ENCODE measurements at places on chromosomes 2 and 18.

DNA sequence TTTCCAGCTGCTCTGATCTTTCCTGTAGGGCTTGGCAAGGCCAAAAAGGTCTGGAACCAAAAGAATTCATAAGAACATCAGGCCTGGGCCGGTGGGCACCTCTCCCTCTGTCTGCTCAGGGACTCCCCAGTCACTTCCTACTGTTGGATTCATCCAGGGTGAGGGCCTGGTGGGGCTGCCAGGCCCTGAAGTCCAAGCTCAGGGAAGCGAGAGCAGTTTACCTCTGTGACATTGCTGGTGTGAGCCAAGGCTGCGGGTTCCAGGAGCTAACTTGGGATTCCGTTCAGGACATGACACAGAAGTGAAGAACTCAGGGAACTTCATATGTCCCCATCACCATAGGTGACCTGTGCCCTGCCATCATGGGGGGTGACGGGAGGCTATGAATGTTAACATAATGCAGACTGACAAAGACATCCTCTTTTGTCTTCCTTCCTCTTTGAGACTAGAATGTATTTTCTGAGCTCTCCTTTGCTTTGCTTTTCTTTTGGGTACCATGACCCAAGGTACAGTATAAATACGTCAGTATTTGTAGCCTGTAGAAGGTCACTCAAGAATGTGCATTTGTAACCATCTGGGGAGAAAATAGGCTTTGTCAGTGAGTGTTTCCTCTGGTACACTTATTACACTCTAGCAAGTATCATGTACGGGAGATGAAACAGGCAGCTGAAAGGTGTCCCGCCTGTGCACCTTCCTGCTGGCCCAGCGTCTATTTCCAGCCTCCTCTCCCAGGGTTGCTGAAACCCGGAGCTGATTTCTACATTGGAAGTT is 130.5 kb upstream of the SLC1A4 start:
- no peak for DNase-seq

- no peak for DNase-seq
Measured at GRCh38 chr2:234606896-234607295, 110.0 kb upstream of the ARL4C start.

DNA sequence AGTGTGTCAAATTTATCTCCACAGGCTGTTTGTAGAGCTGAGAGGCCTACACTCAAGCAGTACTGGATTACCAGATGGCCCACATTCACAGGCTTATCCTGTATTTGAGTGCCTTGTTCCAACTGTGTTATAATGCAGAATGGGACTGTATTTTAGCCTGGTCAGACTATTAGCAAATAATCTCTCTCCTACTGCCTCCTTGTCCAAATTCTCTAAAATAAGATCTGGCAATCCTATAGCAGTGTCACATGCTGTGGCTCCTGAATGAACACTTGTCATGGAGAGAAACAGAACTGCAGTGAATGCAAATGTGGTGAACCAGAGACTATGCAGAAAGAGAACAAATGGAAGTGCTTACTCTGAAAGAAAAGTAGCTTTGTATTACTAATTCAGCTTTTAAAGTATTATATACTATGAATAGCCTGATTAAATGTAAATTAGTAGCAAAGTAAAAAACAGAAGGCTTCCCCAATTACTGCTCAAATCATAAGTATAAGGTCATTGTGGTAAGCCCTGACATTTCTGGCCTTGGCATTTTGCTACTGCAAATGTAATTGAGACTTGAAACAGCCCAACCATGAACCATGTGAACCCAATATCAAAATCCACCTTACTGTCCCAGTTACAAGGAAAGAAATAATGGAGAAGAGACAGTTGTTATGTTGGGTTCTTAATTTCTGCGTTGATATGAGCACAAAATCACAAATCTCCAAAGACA is 80.0 kb downstream of the MAP4K3 start:
- DNase-seq, result no peak

- DNase-seq, result no peak
Measured at GRCh38 chr18:23943104-23943503, 71.5 kb upstream of the TTC39C start.

Measured in stimulated activated CD4-positive, alpha-beta T cell treated with anti-CD3 and anti-CD28 coated beads, Interleukin-1b, Interleukin-23, amount 100 ng/mL, for 1 hour (primary cell).